Stimulated activated CD4-positive, alpha-beta T cell treated with anti-CD3 and anti-CD28 coated beads, Interleukin-2, amount 100 ng/mL, for 48 hours (primary cell): ENCODE measurements at places on chromosomes 4 and X.

- DNase-seq, result no peak
Measured at GRCh38 chrX:32582729-32583128, 628.6 kb downstream of the DMD start.

DNA sequence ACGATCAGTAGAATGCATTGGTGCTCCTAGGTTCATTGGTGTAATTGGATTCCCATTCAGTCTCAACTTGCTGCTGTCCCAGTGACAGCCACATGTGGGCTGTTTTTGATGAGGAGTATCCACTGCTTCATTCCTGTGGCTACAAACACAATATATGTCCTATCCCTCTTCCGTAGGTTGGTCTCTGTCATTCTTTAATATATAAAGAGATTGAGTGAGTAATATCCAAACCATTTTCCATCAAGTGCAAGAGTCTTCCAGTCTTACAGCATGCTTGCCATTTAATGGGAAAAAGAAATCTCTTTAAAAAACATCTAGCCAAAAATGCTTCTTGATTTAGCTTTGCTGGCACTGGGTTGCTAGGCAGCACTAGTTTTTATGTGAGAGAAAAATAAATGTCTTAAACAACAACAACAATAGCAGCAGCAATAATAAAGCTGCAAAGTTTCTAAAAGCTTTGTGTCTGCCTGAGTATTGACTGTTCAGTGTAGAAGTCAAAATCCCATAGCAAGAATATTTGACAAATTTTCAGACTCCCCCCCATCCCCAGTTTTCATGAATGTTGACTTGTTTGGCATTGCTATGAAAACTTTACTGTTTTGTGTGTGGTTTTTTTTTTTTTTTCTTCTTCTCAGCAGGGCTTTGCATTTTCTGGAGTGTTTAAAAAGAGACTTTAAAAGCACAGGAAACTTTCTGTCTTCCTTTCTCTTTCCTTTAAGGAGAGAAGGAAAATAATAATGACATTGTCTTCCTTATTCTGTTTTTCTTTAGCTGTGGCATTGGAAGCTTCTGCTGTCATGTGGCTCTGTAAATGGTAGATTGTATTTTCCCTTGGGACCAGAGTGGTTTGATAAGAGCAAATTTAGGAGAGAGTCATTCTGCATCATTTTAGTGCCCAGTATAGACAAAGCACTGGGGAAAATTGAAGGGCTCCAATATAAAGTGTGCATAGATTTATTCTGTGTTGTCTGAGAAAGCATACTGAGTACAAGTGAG, 244.3 kb downstream of the ARHGAP10 start:
- no peak for DNase-seq

- DNase-seq, result no peak
Measured at GRCh38 chrX:353566-354535, 32.9 kb downstream of the PPP2R3B start.

GRCh38 chrX:9542761-9543111, 77.9 kb downstream of the TBL1X start:
- DNase-seq, result no peak

- no peak for DNase-seq
Measured at GRCh38 chr4:23922541-23923111, 32.8 kb upstream of the PPARGC1A start.
